ENCODE measurements at places on chromosomes 11 and 22. TPM values are rescaled to one million over a fixed set of nuclear protein-coding genes. Genes with fewer than 3 reads are reported as not detected.

Gene BATF2
- polyA plus RNA-seq = 4.6 TPM

GRCh38 chr11:34072041-34072440 lies 20.5 kb downstream of the CAPRIN1 start:
- no peaks in the 10 kb centered on the region for H3K27me3 ChIP-seq
- no peak overlapping the region for H3K27ac ChIP-seq
- no peak overlapping the region for H3K4me3 ChIP-seq
- peaks cover 25% of the 10 kb centered on the region for H3K36me3 ChIP-seq

- peaks cover 8% of the 10 kb centered on the region for H3K4me1 ChIP-seq
- no peak overlapping the region for H3K4me3 ChIP-seq
- H3K36me3 ChIP-seq = peaks cover 32% of the 10 kb centered on the region
- no peak overlapping the region for H3K27ac ChIP-seq
Observed at GRCh38 chr11:27385245-27385644, 22.2 kb upstream of the CCDC34 start.

GRCh38 chr11:34499719-34500500 lies 13.7 kb downstream of the ELF5 start:
- no peak overlapping the region for H3K4me3 ChIP-seq
- H3K4me1 ChIP-seq = no peaks in the 10 kb centered on the region
- no peaks in the 10 kb centered on the region for H3K36me3 ChIP-seq
- H3K27me3 ChIP-seq = no peaks in the 10 kb centered on the region
- no peak overlapping the region for H3K27ac ChIP-seq
- DNase-seq = no peak

GRCh38 chr11:131760091-131761061 lies 390.0 kb downstream of the NTM start:
- no peaks in the 10 kb centered on the region for H3K36me3 ChIP-seq
- H3K27ac ChIP-seq = no peak overlapping the region
- no peak for DNase-seq
- no peak overlapping the region for H3K4me3 ChIP-seq
- H3K4me1 ChIP-seq = no peaks in the 10 kb centered on the region
- H3K27me3 ChIP-seq = no peaks in the 10 kb centered on the region

DNA sequence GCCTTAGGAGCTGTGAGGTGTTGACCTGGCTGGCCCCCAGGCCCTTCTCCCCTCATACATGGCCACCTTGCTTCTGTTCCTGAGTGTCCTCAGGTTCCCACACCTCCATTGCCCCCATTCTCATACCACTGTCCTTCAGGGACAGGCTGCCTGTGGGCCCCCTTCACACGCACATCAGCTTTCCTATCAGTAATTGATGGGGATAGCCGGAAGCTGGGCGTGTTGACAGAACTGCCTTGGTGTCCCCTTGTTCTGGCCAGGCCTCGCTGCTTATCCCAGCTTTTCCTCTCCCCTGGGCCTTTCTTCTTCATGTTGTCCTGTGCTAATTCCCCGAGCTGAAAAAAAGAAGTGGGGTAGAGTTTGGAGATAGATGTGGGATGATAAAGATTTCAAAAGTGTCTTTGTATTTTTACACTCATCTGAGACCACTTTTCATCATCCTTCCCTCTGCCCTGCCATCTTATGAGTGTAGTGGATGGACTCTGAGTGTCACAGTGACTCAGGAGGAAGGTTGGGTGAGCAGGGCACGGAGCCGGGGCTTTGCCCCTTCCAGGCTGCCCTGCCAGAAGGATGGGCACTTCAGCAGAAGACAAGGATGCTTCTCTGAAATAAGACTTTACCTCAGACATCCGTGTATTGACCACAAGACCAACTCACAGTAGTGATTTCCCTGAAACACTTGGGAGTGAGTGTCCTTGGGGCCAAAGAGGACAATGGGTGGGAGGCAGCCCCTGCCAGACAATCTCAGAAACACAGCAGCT lies 42.8 kb downstream of the MED15 start:
- peaks cover 2% of the 10 kb centered on the region for H3K4me1 ChIP-seq
- no peak for DNase-seq
- no peak overlapping the region for H3K27ac ChIP-seq
- H3K4me3 ChIP-seq = no peak overlapping the region
- no peaks in the 10 kb centered on the region for H3K27me3 ChIP-seq

Gene RASSF10
- polyA plus RNA-seq = 0.99 TPM

DNA sequence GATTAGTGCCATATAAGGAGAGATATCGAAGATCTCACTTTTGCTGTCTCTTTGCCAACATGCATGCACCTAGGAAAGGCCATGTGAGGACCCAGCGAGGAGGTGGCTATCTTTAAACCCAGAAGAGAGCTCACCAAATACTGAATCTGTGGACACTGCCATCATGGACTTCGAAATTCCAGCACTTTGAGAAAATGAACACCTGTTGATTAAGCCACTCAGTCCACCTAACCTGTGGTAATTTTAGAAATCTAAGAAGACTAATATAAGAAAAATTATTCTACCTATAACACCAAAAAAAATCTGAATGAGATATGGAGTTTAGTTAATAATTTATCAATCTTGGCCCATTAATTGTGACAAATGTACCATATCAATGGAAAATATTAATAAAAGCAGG lies 193.6 kb upstream of the CARD18 start:
- DNase-seq = no peak
- H3K4me1 ChIP-seq = no peaks in the 10 kb centered on the region
- H3K27me3 ChIP-seq = no peaks in the 10 kb centered on the region
- no peak overlapping the region for H3K27ac ChIP-seq
- H3K4me3 ChIP-seq = no peak overlapping the region

- no peak for DNase-seq
- no peaks in the 10 kb centered on the region for H3K27me3 ChIP-seq
- no peaks in the 10 kb centered on the region for H3K36me3 ChIP-seq
- no peak overlapping the region for H3K4me3 ChIP-seq
- H3K4me1 ChIP-seq = no peaks in the 10 kb centered on the region
Observed at GRCh38 chr11:17610085-17610894, 63.2 kb downstream of the OTOG start.

GRCh38 chr11:12363373-12363772 lies 14.0 kb upstream of the PARVA start:
- no peak overlapping the region for H3K27ac ChIP-seq
- DNase-seq = no peak
- no peak overlapping the region for H3K4me3 ChIP-seq
- no peaks in the 10 kb centered on the region for H3K27me3 ChIP-seq

Gene GP1BB
- polyA plus RNA-seq = 0.36 TPM

DNA sequence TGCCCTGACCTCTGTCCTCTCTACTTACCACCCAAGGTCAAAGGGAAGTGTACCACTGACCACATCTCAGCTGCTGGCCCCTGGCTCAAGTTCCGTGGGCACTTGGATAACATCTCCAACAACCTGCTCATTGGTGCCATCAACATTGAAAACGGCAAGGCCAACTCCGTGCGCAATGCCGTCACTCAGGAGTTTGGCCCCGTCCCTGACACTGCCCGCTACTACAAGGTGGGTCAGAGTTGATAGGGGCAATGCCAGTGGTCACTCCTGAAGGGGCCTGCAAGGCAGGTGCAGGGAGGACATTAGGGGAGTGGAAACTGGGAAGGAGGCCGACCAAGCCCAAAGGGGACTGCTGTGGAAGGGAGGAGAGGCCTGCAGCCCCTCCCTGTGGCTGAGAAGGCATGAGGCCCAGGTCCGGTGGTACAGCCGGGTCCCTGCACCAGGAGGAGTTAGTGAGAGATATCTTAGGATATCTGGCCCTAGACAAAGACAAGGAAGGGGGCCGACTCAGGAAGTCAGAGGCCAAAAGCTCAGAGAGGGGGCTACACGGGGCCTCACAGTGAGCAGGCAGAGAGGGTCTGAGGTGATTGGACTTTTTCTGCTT lies 17.9 kb downstream of the POLR3H start:
- H3K27ac ChIP-seq = no peak overlapping the region
- no peak overlapping the region for H3K4me3 ChIP-seq
- no peaks in the 10 kb centered on the region for H3K4me1 ChIP-seq
- DNase-seq = no peak
- H3K36me3 ChIP-seq = peaks cover 18% of the 10 kb centered on the region
